Caki2 (cell line): ENCODE measurements at places on chromosomes 7 and 10. TPM values are rescaled to one million over a fixed set of nuclear protein-coding genes. Genes with fewer than 3 reads are reported as not detected.

DNA sequence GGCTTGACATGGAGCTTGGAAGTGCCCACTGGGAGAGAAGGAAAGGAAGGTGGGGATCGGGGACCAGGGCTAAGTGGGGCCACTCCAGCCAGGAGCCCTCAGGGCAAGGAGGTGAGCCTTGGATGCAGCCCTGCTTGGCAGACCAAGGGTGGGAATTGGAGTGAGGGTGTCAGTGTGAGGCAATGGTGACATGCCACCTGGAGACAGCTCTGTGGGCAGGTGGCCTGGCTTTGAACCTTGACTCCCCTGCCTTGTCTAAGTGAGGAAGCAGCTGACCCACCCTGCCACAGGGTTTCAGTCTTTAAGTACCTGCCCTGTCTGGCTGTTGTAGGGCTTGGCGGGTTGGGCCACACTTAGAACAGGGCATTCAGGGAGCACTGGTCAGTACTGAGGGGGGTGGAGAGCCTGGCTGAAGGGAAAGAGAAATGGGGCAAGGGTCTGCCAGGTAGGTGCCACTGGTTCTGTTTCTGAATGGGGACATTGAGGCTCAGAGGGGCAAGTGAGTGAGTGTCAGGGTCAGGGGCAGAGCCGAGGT is 4.8 kb downstream of the RAMP3 start:
- DNase-seq = no peak

- DNase-seq = no peak
These were observed 23.2 kb upstream of the PRKAR1B start for GRCh38 chr7:750111-750905.

DNA sequence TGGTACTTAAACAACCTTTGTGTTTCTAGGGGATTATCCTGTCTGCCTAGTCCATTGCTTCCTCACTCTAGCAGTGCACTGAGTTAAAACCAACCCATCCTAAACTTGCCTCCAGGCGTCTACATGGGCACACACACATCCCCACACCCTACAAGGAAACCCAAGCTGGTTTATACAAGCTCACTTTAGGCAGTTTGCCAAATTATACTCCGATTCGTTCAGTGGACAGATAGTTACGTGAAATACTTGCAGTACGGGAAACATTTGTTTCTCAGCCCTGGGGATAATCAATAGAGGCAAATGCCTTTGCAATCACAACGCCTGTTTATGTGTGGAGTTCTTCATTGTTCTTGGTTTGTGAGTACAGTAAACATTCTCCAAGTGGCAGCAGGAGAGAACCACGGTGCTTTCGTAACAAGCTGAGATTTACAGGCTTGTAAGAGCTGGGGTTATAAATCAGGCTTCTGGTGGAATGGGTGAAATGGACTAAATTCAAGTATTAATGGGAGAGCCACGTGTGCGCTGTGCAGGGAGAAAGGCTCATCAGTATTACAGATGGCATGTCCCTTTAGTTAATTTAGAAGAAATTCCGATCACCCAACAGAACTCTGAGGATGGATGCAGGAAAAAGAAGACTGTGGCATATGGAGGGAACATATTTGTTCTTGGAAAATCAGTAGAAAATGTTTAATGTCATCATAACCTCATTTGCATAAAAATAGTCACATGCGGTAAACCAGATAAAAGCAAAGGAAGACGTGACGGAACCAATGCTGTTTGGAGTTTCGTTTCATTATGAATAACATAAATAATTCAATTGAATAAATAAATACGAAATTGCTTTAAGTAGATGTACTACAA is 217.1 kb downstream of the GALNT17 start:
- no peak for DNase-seq

GRCh38 chr7:25725451-25725850 is 426.5 kb upstream of the NFE2L3 start:
- no peak for DNase-seq

- DNase-seq = no peak
These were observed 257.8 kb upstream of the GNAI1 start for GRCh38 chr7:79876848-79877252.

Gene HELLS
- 59.2 and 74.8 TPM in 2 replicates for total RNA-seq
